ENCODE measurements at places on chromosomes 7 and 10.

- DNase-seq = no peak
These were observed 20.4 kb downstream of the RFC2 start for GRCh38 chr7:74233655-74234285.

DNA sequence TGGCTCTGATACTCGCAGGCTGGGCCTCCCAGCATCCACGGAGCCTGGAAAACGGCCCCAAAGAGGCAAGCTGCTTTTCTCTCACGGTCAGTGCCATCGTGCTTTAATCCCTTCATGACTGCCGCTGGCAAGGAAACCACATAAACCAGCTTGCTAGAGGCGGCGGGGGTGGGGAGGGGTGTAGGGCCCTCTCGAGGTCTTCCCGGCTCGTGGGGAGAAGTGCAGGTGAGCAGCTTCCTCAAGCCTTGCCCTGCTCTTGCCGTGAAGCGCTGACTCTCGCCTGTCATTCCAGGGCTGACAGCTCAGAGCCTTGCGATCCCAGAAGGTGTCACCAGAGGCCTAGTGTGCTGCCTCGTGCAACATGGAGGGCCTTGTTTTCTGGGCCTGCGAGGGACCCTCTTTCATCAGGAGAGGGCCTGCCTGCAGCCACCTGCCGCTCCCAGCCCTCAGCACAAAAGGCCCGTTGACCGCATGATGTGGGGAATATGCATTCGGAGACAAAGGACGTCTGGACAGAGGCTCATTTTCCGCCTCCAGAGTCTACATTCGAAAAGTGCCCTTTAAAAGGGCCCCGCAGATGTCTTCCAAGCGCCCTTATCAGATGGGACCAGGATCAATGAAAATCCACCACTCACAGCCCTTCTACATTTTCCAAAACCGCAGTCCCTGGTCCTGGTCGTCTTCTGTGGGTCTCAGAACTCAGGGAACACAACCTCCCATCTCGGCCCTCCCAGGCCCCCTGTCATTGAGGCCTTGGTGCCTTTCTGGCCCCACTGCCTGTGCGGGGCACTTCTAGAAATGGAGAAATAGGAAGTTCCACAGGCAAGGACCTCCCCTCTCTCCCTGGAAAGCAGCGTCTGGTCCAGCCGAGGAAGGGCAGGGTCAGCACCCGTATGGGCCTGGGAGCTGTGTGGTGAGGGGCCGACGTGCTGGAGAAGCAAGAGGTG is 58.7 kb downstream of the ZRANB1 start:
- DNase-seq = no peak

DNA sequence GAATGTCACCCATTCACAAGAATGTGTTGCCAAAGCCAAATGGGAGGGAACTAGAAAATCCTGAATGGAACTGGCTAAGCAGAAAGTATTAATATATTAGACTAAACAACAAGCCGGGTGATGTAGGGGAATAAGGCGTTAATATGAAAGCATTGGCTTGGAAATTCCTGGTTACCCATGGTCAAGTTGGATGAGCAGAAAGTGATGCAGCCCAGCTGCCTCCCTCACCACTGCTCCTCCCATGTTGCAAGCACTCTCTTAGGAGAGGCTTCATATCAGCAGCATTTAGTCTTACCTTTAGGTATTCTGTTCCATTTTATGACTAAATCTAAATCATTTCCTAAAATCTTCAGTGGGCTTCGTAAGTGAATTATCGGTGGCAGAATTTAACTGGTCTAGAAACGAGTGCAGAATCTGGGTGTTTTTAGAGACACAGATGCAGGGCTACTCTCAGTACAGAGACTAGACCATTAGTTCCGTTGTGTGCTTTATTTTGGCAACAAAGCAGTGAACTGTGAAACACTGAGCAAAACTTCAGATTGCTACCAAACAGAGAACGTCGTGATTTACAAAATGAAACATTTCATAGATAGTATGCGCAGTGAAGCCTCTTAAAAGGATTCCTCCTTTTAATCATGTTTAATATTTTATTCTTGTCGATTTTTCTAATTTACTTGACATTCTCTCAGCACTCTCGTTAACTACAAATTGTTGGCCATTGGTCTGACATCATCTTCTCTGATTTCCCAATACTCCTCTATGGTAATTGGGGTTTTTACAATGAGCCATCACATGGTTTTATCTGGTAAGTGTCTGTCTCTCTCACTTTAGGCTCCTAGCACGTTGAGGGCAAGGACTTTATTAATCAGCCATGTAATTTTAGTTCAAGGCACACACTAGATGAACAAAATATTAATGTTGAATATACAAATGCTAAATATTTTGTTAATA is 22.0 kb upstream of the HGF start:
- DNase-seq = no peak

DNA sequence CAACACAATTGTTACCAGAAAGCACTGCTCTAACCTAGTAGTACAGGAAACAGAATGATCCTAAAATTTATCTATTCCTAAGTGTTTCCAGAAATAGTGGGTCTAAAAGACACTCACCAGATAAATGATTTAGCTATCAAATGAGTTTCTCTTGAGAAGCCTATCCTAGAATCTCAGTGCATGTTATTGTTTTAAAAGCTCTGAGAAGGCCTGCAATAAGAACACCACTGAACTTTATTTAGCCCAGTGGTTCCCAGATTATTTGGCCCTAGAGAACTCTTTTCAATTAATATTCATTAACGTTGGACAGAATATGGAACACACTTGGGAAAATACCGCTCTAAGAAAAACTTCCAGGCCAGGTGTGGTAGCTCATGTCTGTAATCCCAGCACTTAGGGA is 220.1 kb upstream of the GHITM start:
- DNase-seq = no peak

DNA sequence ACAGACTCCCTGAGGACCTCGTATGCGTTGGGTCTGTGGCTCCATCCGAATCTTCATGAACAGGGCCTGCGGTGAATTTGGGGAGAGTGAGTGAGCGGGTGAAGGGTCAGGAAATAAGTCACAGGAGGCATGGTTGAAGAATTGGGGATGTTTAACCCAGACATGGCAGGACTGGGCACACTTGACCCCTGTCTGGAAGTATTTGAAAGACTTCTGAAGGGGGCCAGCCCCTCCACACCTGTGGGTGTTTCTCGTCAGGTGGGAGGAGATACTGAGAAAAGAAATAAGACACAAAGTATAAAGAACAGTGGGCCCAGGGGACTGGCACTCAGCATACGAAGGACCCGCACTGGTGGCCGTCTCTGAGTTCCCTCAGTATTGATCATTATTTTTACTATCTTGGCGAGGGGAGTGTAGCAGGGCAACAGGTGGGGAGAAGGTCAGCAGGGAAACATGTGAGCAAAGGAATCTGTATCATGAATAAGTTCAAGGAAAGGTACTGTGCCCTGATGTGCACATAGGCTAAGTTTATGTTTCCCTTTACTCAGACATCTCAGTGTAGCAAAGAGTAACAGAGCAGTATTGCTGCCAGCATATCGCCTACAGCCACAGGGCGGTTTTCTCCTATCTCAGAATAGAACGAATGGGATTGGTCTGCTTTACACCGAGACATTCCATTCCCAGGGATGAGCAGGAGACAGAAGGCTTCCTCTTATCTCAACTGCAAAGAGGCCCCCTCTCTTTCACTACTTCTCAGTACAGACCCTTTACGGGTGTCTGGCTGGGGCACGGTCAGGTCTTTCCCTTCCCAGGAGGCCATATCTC is 38.2 kb upstream of the PFKFB3 start:
- DNase-seq = no peak

- no peak for DNase-seq
These were observed 104.0 kb upstream of the GAD2 start for GRCh38 chr10:26112532-26112931.

- DNase-seq = no peak
These were observed 21.5 kb upstream of the IKZF1 start for GRCh38 chr7:50282813-50283605.

DNA sequence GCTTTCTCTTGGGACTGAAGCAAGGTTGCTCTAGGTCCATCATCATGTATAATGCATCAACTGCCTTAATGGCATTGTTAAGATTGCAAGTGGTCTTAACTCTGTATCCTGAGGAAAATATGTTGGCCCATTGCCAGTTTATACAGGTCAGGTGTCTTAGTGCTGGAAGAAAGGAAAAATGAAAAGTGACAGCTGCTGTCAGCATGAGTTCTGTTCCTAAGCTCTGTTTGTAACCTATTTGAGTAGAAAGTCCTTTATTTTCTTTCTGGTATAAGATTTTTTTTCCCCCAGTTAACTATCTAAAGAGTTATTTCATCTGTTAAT is 127.2 kb downstream of the SRI start:
- no peak for DNase-seq

GRCh38 chr10:129328546-129328945 is 138.5 kb upstream of the MGMT start:
- no peak for DNase-seq

- DNase-seq = no peak
These were observed 2.3 kb downstream of the RNF216 start for GRCh38 chr7:5779141-5779540.

- no peak for DNase-seq
These were observed 61.7 kb upstream of the PPP2R2D start for GRCh38 chr10:131838966-131839742.

DNA sequence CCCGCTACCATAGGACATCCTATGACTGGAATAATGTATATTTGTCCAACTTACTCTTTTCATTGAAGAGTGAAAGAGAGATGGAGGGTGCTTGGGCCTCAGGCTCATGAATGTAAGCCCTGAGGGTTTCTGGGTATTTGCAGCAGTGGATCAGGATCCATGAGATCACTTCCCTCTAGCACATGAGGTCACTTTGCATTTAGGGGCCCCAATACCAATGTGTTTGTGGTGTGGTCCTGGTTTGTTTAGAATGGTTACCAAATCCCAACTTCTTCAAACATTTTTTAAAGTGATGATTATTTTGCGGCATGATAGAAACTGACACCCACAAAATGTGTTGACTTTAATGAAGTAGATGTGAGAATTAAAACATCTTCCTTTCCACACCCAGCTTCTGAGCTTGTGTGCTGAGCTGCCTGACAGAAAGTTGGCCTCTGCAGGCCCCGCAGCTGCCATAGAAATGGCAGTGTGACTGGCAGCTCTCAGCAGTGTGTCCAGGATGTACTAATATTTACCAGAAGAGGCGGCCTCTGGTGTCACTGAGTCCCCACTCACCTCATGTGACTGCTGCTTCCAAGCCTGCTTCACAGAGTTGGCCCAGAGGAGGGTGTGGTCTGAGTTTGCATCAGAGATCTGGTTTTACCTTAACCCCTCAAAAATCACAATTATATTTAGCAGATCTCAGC is 447.6 kb upstream of the NPVF start:
- DNase-seq = no peak

DNA sequence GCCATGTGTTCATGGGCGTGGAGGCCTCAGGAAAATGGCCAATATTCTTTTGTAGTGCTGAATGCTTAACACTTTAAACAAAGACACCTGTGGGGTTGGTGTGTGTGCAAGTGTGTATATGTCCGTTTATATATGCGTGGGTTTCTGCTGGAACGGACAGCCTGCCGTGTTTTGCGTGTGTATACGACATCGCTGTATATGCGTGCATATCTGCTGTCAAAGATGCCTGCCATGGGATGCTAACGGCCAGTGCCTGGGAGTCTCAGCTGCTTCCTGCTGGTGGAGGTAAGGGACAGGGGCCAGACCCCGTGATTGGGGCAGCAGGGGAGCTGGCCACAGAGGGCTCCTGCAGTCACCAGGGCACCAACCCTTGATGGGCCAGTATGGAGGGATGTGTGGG is 216.3 kb upstream of the SHH start:
- DNase-seq = no peak
